CD8-positive, alpha-beta memory T cell (primary cell): ENCODE measurements at places on chromosomes 12 and 14. TPM values are rescaled to one million over a fixed set of nuclear protein-coding genes. Genes with fewer than 3 reads are reported as not detected.

DNA sequence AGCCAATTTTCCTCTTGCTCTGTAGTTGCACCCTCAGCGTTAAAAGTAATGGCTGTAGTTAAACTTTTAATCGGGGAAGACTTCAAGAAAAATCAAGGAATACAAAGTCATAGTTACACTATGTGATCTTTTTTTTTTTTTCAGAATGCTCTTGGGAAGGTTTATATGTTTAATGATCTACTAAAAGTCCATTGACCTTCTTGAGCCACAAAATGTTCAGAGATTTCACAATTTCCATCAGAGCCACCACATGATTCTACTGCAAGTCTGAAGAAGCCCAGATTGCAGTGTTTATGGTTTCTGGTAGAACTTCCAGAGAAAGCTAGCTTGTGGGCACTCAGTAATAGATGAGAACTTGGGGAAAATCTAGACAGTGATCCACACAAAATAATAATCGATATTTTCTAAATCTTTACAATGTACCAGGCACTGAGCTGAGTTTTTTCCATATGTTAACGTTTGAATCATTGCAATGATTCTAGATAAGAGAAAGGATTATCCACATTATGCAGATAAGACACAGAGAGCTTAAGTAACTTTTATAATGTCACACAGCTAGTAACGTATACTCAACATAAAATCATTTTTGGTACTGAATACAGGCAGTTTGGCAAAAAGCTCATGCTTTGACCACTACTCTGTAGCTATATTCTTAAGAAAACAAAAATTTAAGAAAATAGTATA is 38.3 kb downstream of the GYS2 start:
- no peak for DNase-seq

DNA sequence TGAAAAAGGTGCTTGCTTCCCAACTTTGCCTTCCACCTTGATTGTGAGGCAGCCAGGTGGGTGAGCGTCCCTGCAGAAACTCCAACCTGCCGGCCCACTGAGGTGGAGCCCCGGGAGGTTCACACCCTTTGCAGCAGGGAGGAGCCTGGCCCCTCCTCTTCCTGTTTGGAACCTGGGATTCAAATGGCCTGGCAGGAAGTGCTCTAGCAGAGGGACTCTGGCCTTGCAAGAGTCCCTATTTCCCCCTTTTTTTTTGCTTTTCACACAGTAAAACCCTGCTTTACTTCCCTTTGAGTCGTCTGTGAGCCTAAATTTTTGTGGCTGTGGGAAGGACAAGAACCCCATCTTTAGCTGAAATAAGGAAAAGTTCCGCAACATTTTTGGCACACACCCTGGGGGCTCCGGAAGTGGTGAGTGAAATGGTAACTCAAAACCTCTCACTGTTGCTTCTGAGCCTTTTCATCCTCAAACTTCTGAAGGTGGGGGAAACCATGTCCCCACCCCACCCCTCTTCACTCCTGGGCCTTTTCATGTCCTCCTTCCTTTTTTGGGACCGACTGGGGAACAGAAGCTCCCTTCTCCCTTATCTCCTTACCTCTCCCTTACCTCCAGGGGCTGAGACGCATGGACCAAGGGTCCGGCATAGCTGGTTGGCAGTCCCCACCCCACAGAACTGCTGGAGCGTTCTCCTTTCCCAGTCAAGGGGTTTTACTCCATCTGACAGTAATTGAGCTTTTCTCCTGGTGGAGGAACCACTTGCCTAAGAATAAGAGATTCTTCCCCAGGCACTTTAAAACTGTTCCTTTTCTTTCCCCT is 102.0 kb downstream of the KCNMB4 start:
- no peak for DNase-seq

GRCh38 chr12:94841904-94842610 is 161.4 kb downstream of the NDUFA12 start:
- no peak for DNase-seq

DNA sequence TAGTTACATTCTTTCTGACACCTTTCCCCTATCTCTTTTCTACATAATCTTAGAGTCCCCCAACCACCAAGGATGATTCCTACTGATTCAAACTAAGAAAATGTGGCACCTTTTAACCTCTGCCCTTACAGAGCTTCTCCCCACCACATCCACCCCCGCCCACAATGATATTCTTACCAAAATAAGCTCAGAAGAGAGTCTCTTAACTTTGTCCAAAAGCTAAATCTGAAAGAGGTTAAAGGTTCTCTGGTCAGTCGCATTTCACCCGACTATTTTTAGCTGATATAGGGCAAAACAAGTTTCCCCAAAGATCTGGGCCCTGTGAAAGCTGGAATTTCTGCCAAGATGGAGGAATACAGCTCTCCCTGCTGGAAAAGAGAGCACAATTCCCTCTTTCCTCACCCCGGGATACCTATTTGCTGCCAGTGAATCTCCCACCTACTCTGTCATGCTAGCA is 128.6 kb downstream of the ZFP36L1 start:
- DNase-seq: no peak

- DNase-seq: no peak
Measured at GRCh38 chr14:20667957-20668356, 16.4 kb upstream of the RNASE4 start.

- no peak for DNase-seq
Measured at GRCh38 chr12:113880988-113881962, 84.8 kb downstream of the RBM19 start.

GRCh38 chr12:51755251-51755650 is 93.3 kb downstream of the FIGNL2 start:
- DNase-seq: no peak

DNA sequence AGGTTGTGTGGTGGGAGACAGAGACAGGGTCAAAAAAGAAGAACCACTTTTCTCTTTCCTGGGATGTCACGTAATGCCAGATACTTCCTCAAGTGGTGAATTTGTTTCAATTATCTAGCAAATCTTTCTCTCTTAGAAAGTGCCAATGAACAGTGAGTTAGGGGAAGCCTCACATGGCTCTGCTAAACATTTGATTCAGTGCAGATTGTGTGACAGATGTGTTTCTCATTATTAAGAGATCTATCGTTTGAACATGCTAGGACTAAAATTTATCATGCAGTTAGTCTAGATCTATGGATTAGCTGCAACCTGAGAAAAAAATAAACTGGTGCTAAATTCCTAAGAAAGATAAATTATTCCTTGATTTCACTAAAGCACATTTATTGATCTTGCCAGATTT is 247.8 kb downstream of the MDGA2 start:
- no peak for DNase-seq

- DNase-seq: no peak
Measured at GRCh38 chr14:52003324-52003723, 14.0 kb downstream of the RTRAF start.

DNA sequence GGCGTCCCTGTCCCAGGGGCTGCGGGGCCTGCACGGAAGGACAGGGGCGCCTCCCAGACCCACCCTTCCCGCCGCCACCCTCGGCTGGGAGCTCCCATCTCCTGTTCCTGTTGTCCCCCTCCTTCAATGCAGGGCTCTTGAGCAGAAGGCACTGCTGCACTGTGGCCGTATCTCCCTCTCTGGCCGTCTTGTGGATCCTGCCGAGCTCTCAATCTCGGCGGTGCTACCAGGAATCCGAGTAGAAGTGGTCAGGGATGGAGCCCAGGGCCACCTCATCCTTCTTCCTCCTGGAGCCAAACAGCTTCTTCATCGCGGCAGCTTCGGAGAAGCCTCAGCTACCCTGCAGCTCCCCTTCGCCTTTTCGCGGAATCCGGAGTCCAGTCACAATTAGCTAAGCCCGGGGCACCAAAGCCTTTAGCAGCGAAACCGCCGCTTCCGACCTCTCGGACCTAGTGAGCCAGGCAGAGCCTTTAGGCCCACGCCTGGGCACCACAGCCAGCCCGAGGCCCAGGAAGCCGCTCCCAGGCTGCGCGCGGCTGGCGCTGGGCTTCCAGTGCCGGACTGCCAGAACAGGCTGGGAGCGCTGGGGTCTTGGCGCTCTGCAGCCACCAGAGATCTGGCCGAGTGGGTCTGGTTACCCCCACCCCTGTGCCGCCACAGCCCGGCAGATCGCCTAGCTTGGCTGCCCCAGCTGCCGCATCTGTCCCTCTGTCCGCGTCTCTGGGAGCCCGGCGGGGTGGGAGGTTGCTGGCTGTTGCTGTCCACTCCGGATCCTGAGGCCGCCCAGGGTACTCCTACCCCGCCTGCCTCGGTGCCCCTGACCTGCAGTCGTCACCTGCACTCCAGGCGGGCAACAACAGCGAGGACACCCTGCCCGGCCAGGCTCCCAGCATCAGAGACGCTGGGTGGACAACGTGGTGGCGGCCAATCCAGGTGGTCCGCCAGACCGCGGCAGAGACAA is 69.1 kb downstream of the ASCL4 start:
- no peak for DNase-seq

The LRRIQ1 gene
- total RNA-seq: 0.07 TPM

The DBX2 gene
- total RNA-seq: not detected

The KCNA1 gene
- total RNA-seq: not detected

The PTPRO gene
- total RNA-seq: 0.27 TPM

The TRIP11 gene
- 50.8 TPM for total RNA-seq

The RPL10L gene
- not detected for total RNA-seq

The PRKD1 gene
- total RNA-seq: not detected

The SPTB gene
- 0.18 TPM for total RNA-seq
